NCI-H2029 treated with DMSO at 0.1 percent for 48 hours (cell line): ENCODE measurements at places on chromosomes 11 and 22.
A peak's percentile ranks its signal among the peaks of the same experiment; 100 is the strongest.

DNA sequence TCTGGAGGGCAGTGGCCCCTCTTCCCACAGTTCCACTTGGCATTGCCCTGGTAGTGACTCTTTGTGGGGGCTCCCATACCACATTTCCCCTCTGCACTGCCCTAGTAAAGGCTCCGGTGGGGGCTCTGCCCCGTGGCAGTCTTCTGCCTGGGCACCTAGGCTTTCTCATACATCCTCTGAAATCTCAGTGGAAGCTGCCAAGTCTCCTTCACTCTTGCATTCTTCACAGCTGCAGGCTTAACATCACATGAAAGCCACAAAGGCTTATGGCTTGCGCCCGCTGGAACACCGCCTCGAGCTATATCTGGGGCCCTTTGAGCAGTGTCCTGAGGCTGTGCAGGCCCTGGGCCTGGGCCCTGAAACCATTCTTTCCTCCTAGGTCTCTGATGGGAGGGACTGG is 25.3 kb downstream of the PLEKHB1 start:
- DNase-seq: no peak

DNA sequence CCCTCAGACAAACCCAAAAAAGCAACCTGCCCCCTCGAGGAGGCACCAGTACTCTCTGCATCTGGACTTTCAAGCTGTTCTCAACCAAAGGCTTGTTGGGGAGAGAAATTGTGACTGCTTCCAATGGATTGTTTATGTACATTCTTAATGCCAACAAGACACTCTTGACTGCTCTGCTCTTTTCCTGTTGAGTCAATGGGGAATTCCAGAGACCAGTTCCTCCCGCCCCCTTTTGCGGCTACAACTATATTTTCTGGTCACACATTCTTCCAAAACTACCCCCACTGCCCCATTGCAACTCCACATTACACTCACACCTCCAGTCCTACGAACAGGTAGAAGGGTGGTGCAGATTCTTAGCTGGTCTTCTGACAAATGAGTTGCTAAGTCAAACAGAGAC is 187.0 kb downstream of the DSCAML1 start:
- DNase-seq: no peak

DNA sequence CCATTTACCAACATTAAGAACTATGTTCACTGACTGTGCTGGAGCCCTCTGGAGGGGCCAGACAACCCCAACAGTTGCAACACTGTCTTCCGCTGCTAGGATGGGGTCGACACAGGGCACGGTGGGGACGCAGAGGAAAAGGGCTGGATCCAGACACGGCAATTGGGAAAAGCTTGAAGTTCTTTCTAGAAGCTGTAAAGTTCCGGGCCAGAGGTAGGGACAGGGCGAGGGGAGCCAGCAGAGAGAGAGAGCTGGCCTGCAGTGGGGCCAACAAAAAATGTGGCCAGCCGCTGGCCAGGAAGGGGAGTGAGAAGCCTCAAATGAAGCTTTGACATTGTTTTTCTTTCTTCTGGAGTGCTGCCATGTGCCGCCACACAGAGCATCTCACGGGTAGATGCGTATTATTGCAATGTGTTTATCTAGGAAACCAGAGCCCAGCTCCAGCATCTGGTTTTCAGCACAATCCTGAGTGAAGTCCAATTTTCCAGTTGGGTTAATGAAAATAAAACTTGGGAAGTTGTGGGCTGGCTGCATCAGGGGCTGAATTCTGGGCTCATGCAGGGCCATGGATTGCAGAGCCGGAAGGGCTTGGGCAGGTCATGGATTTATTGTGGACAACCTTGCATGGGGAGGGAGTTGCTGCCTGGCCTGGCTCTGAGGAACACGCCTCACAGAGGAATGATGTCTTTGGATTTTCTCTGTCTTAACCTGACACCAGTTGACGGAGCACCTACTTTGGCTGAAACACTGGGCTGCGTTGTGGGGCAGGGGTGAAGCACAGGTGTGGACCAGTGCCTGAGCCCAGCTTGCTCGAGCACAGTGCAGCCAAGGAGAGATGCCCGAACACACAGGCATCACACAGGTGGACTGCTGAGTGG is 67.6 kb upstream of the AMPD3 start:
- no peak for DNase-seq

DNA sequence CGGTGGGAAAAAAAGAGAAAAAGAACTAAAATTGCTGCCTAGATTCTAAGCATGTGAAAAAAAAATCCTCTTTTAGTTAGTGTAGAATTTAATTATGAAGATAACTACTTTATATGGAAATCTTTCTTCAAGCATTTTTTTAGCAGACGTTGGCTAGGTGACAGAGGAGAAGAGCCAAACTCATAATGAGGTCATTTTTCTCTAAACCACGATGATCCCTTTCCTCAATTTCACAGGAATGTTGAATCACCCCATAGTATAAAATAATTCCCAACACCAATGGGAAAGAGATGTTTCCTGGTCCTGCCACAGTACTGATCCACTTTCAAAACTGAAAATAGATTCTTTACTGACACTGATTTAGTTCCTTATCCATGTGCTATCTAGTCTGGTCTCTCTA is 319.8 kb downstream of the DLG2 start:
- DNase-seq: no peak

- no peak for DNase-seq
Observed at GRCh38 chr22:29369460-29369859, 18.9 kb downstream of the AP1B1 start.

- DNase-seq: no peak
Observed at GRCh38 chr11:26702406-26702805, 19.5 kb downstream of the SLC5A12 start.

GRCh38 chr11:116240710-116241109 is 532.1 kb downstream of the BUD13 start:
- DNase-seq: no peak

DNA sequence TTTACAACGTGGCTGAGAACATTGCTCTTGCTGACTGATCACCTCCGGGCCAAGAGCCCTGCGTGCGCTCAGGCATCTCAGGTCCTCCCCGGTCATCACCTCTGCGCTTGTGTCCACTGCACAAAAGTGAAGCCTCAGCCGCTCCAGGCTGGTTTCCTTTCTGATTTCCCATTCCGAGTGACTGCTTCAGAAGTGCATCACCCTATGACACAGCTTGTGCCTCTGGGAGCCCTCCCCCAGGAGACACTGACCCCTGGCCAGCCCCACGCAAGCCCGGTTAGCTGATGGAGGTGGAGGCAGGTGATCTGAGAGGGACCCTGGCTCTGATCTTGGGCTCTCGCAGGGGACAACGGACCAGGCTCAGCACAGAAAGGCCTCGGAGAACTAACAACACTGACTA is 38.3 kb upstream of the GNB1L start:
- DNase-seq: no peak

- DNase-seq: peak; percentile 66
Observed at GRCh38 chr11:62671236-62671607, 251 bp upstream of the UQCC3 start.

DNA sequence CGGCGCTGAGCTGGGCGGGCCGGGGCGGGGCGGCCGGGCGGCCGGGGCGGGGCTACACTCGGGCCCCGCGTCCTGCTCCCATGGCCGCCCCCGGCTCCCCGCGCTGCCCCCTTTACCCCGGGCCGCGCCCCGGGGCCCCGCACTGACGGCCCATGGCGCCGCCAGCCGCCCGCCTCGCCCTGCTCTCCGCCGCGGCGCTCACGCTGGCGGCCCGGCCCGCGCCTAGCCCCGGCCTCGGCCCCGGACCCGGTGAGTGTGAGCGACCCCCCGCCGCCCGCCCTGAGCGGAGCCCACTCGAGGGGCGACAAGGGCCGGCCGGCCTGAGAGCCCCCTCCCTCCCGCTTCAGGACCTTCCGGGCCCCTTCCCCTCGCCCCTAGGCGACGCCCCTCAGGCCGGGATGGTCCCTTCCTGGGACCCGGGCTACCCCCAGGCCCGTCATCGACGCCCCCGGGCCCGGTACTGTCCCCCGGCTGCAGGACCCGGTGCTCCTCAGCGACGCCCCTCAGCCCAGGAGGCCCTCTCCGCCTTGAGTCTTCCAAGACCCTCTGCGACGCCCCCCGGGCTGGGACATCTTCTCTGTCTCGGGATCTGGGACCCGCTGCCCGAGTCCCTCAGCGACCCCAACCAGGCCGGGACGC is at the start of gene KREMEN1:
Gene KREMEN1 (plus strand): TSS at position 57 of the 639 bp plus-strand sequence. CDS start 96 bp downstream, at position 153.
- no peak for DNase-seq

GRCh38 chr11:17393472-17393871 is 5.0 kb upstream of the KCNJ11 start:
- DNase-seq: no peak

- no peak for DNase-seq
Observed at GRCh38 chr11:62856333-62856895, 17.0 kb upstream of the WDR74 start.

DNA sequence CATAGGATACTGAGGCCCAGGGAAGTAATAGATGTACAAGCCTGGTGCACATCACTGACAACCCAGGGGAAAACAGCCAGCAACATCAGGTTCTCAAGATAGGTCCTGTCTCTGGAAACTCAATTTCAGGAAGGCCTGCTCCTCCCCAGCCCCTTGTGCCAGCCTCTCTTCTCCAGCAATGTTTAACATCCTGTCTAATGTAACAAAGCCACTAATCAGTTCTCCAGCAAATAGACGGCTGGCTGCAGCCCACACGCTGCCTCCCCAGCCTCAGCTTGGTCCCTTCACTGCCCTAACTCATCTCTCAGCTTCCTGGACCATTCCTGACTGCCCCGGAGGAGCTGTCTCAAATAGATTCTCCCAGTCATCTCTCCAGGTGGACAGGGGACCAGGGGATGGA is 37.8 kb downstream of the RPL27A start:
- DNase-seq: no peak

DNA sequence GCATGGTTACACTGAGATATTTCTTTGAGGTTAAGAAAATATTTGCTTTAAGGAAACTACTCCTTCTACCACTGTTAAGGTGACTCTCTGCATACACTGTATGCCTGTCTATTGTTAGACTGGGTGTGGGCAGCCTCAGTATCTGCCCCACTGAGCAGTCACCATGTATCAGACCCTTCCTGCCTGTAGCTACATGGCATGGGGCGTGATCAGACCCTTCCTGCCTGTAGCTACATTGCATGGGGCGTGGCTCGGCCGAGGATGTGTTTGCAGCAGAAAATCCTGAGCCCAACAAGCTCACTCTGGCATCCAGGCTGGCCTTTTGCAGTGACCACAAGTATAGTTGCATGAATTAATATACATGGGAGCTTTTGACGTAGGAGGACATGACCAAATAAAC is 669.4 kb downstream of the OPCML start:
- DNase-seq: no peak

- no peak for DNase-seq
Observed at GRCh38 chr11:21564833-21565682, 627.8 kb upstream of the ANO5 start.

GRCh38 chr11:9838961-9839360 is 175.1 kb downstream of the SWAP70 start:
- DNase-seq: no peak

DNA sequence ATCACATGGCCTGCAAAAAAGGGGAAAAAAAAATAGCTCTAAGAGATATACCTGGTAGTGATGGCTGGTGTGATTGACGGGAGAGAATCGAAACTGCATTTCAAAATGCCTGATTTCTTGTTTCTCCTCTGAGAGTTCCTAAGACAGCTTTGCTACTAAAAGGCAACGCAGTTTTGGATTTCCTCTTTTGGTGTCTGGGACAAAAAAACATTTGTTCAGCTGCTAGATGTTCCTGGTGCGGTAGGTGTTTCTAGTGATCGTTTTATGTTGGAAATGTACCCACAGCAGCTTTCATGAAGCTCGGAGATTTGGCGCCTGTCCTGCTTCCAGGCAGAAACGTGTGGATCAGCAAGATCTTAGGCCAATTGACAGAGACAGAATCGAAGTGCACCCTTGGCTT is 18.1 kb downstream of the P2RX3 start:
- DNase-seq: no peak

GRCh38 chr11:35324183-35324886 is 95.0 kb downstream of the SLC1A2 start:
- no peak for DNase-seq

GRCh38 chr22:23137905-23138561 is 3.8 kb downstream of the RSPH14 start:
- peak; percentile 27 for DNase-seq

DNA sequence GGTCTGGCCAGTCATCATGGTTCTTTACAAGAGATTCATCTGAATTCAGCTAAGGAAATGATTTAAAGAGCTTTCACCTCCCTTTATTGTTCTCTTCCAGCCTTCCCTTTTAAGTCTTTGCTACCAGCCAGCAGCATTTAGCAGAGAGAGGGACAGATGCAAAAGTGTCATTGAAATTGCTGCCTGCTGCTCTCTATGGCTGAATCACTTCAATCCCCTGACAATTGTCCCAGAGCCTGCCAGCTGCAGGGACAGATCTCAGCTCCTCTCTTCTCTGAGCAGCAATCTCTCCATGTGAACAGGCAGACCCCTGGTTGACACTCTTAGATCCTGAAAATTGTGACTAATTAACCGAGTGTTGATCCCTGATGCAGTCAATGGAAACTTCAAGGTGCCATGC is 816.9 kb upstream of the CCDC90B start:
- no peak for DNase-seq

DNA sequence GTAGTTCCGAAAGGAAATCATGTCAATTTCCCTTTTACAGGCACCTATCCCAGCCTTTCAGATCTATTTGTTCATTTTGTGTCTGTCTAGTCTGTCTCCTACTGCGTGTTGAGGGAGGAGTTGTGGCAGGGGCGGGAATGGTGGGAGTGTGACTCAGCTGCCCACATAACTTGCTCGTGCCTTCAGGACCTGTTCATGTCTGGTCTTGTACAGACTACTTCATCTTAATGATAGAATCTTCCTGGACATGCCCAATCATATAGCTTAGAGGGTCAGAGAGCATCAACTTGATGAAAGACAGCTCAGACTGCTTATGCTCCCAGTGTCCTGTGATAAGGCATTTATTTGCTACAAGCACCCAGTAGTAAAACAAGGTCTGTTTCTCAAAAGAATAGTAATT is 61.0 kb upstream of the BIRC3 start:
- DNase-seq: no peak

DNA sequence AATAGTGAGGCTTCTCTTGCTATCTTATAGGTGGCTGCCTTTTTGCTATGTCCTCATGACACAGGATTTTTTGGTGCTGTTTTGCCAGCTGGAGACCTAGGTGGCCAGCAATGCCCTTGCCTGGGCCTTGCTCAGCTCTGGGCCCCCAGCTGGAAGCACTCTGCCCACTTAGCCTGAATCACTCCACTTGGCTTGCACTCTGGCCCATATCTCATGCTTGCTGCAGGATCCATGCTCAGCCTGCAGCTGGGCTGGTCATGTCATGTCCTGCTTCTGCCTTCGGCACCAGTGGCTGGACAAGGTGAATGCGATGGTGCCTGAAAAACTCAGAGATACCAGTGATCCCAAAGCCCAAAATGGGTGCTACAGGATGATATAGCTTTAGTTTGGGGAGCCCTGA is 818.6 kb upstream of the FAT3 start:
- no peak for DNase-seq

DNA sequence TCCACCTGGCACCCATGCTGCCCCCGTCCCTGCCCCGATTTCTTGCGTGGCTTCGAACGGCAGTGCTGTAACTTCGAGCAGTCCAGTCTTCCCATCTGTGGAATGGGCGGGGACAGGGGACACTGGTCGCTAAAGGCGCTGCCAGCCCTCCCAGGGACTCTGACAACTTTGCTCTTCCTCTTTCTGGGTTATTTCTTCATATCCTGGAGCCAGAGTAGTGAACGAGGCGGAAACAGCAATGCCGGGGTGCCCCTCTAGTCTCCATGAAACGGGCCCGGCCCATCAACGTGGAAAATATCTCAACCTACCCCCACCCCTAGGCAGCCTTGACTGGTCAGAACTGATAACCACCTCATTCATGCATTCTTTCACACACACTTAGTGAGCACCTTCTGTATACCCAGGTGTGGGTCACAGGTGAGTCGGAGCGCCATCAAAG is 42.8 kb downstream of the TRIOBP start:
- DNase-seq: no peak

GRCh38 chr11:130441719-130442118 is 6.7 kb upstream of the ADAMTS15 start:
- no peak for DNase-seq
